ENCODE measurements at places on chromosomes 5 and 9.

DNA sequence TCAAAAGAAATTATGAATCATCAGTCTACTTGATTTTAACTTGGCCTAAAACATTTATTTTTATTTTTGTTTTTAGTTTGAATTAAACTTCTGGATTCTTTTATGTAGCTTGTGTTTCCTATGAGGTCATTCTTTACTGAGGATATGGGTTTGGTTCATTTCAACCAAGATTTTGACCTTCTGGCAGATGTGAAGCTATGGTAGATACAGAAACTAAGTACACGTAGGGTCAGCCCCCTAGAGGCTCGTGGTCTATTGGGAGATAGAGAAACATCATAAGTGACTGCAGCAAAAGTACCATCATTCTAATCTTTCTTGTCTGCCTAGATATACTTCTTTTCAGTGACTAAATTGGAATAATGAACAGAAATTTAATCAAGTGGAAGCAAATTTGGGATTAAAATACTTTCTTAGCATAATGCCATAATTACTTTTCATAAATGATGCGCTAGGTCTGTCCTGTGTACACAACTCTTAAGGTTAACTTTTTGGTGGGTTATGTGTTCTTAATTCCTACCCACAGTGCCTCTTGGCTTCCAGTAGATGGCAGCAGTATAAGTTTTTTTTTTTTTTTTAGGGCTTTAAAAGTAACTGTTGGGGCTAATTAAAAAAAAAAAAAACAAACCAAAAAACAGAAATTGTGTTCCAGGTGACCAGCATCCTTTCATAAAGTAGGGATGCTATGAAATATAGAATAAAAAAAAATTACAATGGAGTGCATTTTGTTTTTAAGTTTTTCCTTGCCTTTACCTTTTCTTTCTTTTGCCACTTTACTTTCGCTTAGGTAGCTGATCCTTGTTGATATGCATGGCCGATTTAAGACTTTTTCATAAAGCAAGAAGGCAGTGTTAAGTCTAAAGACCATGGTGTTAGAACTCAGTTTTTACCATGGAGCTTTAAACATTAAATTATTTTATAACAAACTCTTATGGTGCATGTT lies 49.9 kb downstream of the LRRTM2 start:
- DNase-seq: no peak

DNA sequence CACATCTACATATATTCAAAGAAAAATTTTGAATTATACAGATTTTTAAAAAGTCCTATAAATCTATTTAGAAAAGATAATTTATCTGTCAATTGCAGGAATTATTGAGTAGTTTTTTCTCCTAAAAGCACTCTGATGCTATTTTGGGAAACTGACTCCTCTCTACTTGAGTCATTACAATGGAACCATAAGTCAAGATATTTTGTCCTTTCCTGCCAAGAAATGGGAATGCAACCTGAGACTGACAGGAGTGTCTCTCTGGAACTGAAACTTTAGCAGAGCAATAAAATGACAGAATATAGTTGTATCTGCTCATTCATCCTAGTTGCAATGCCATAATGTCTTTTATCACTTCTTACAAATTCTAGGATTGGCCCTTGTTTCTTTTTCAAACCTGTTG lies 48.6 kb downstream of the CARTPT start:
- DNase-seq: no peak

- DNase-seq: no peak
Observed at GRCh38 chr5:34498572-34498971, 157.6 kb upstream of the RAI14 start.

DNA sequence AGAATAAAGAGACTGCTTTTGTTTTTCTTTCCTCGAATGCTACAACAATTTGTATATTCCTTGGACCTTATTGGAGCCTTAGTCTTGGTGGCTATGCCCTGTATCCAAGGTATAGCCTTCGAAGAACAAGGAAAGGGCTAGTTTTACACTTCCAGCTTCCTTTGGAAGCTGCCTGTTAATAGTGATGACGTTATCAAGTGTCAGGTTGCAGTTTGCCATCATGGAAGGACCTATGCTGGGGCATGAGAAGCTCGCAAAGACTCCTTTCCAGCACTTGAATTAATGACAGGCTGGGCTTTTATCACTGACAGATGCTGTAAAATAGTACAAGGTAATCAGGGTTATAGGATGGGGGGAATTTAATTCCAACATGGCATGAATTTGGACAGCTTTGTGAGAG lies 157.9 kb downstream of the KDM4C start:
- no peak for DNase-seq

- DNase-seq: no peak
Observed at GRCh38 chr9:136403915-136404800, 4.2 kb upstream of the SNAPC4 start.

DNA sequence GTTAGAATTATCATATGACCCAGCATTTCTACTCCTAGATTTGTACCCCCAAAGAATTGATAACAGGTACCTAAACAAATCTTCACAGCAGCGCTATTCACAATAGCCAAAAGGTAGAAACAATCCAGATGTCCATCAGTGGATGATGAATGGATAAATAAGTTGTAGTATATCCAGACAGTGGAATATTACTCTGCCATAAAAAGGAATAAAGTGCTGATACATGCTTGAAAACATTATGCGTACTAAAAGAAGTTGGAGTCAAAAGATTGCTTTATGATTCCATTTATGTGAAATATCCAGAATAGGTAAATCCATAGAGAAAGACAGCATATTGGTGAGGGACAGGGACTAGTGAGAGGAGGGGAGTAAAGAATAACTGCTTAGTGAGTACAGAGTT lies 26.0 kb downstream of the MTREX start:
- DNase-seq: no peak

GRCh38 chr5:91033370-91033769 lies 349.7 kb downstream of the ARRDC3 start:
- DNase-seq: no peak

GRCh38 chr5:179220716-179221115 lies 124.5 kb downstream of the ADAMTS2 start:
- no peak for DNase-seq

GRCh38 chr5:11072076-11072475 lies 311.0 kb upstream of the DAP start:
- DNase-seq: no peak

GRCh38 chr5:171667341-171668096 lies 118.1 kb upstream of the SMIM23 start:
- no peak for DNase-seq

GRCh38 chr5:5291357-5291756 lies 131.1 kb upstream of the ICE1 start:
- no peak for DNase-seq

GRCh38 chr5:135303582-135304173 lies 95.4 kb downstream of the MACROH2A1 start:
- no peak for DNase-seq

DNA sequence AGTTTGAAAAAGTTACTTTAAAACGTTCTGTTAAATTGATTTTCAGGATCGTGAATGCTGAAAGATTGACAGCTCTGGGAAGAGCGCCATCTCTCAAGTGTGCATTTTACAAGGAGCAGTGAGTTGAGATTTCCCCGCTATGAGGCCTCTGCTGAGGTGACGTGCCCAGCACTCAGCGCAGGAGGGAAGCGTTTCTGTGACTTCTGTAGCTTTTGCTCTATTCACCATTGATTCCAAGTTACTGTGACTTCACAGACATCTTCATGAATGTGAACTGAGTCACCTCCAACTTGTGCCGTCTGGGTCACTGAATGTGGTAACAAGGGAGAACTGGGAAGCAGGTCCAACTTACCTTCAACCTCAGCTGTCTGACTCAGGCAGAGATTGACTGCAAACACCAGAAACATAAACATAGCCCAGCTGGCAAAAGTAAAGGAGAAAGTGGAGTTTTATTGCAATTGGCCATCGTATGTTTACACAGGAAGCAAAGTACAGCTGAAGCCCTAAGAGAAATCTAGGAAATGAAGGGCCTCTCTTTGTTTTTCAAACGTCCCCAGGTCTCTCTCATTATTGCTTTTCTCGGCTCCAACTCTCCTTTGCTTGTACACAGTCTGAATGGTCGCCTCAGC lies 428.8 kb upstream of the CLINT1 start:
- DNase-seq: no peak

- DNase-seq: no peak
Observed at GRCh38 chr9:7613931-7614330, 185.6 kb downstream of the DMAC1 start.

DNA sequence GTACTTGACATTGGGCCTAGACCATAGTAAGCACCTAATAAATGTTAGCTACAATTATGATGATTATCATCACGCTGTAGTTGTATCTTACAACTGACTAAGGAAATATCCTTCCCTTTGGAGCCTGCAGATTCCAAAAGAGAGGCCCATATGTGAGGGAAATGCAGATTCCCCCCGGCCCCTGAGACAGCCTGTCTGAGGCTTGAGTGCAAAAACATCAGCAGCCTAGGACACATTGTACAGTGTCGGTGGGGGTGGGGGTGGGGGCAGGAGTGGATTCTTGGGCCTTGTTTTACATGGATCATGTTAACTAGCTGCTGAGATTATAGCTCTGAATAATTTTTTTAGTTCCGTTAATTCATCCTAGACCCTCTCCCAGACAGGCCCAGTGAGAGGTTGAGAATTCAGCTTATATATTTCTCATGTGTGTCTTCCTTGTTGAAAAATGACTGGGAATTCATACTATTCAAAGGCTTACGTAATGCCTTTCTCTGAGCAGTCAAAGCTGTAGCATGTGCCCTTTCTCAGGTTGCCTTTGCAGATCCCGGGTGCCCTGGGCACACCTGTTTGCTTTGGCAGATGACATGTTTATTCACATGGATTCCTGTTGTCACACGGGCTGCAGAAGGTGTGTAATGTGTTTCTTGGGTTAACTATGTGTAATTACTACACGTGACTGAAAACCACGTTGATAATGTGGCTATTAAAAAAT lies 262.8 kb downstream of the NR3C1 start:
- DNase-seq: no peak

DNA sequence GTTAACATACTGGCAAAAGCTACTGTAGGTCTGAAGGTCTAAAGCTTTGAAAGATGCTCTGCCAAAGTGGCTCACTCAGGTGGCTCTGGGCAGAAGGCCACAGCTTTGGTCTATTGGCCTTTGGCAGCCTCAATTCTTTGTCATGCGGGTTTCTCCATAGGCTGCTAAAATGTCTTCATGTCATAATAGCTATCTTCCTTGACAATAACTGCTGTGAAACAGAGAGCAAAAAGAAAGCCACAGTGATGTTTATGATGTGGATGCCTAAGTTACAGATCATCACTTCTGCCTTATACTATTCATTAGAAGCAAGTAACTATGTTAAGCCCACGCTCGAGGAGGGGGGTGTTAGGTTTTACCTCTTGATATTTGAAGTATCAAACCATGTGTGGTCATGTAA lies 906.1 kb upstream of the CDH9 start:
- no peak for DNase-seq

- no peak for DNase-seq
Observed at GRCh38 chr9:81069923-81070322, 619.4 kb downstream of the TLE1 start.

GRCh38 chr5:149063017-149063687 lies at the start of gene SH3TC2:
Gene SH3TC2 (minus strand): TSS chr5:149063062. CDS start chr5:149063022, 40 bp downstream.
- no peak for DNase-seq

- no peak for DNase-seq
Observed at GRCh38 chr9:110317911-110318310, 19.8 kb downstream of the TXNDC8 start.

- DNase-seq: no peak
Observed at GRCh38 chr5:153081385-153081784, 409.1 kb upstream of the GRIA1 start.

GRCh38 chr9:121770415-121771273 lies 119.2 kb downstream of the DAB2IP start:
- DNase-seq: no peak

- DNase-seq: no peak
Observed at GRCh38 chr9:4424891-4425290, 65.4 kb upstream of the SLC1A1 start.

GRCh38 chr9:124437086-124437485 lies 13.2 kb upstream of the ADGRD2 start:
- no peak for DNase-seq

GRCh38 chr5:120866997-120867396 lies 402.9 kb downstream of the PRR16 start:
- DNase-seq: no peak

DNA sequence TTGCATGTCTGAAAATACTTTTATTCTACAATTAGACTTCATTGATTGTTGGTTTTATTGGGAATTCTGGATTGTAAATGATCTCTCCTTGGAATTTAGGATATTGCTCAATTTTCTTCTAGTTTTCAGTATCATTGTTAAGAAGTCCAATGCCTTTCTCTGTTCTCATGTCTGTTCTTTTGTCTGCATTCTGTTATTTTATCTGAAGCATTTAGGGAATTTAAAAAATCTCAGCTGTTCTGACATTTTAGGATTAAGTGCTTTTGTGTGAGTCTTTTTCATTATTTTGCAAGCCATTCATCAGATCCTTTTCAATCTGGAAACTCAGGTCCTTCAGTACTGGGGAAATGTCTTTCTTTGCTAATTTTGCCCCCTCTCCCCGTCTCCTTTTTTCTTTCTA lies 4.4 kb upstream of the FER start:
- DNase-seq: no peak

- DNase-seq: no peak
Observed at GRCh38 chr9:18163146-18163545, 310.8 kb upstream of the ADAMTSL1 start.

DNA sequence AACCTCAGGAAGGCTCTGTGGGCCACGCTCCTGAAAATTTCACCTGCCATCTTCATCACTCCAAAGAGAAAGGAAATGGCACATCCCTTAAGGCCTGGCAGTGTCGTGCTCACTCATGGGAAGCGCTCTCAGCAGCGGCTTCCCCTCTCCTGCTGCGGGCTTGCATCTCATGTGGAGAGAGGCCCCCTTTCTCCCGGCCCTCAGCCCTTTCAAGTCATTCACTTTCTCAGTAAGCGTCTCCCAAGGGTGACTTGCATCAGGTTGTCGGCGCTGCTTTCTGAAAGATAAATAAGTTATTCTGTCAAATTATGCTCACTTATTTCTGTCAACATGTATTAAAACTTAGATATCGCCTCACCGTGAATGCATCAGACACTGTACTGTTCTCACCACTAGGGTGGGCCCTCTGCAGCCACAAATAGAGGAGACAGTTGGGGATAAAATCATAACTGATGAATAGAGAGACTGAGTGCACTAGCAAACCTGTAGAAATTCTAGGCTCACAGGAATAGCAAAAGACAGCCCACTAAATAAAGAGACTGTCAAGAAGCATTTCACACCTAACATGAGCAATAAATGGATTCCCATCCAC lies 174.6 kb downstream of the RFK start:
- DNase-seq: no peak

- no peak for DNase-seq
Observed at GRCh38 chr5:116013936-116014335, 18.3 kb upstream of the ARL14EPL start.

DNA sequence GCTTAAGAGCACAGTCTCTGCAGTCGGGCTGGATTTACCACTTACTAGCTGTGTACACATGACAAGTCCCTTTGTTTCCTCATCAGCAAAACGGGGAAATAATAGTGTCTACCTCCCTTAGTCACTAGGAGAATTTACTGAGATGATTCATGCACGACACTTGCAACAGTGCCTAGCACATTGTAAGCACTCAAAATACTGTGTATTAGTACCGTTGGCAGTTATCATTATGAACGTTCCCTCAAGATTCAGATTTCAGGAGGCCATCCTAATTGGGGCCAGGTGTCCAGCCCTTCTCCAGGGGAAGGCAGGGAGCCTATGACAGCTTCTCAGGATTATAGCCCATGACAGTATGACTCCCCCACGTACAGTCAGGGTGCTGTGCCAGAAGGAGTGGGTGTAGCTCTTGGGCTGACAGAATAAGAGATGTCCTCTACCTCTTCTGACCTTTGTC lies 164.3 kb downstream of the DOCK2 start:
- DNase-seq: no peak
